ENCODE measurements at places on chromosomes 7 and 10.

GRCh38 chr7:79461660-79462059, 8.2 kb upstream of the MAGI2 start:
- no peak for DNase-seq

DNA sequence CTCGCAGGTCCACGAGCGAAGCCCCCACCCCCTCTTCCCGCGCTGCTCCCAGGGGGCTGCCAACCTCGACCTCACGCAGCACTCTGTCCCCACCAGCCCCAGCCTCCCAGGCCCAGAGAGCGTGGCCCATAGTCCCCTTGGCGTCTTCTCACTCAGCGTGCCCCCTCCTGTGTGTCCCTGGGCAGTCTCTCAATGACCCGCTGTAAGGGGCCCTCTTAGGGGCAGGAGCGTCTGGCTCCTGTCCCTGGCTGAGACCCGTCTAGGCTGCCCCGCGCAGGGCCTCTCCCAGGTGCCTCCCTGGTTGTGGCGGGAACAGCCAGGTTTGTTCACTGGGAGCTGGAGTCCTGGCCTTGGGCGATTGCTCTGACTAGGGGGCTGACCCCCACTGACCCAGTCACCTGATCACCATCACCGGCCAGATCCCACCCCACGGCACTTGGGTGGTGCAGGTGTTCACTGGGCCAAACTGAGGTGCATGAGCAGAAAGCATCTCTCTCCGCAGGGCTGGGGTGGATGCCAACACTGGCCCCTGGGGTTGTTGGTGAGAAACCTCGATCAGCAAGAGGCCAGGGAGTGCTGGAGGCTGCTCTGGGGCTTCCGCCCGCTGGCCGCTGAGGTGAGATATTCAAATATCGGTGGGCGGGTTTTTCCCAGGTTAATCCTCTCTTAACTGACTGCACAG, 12.6 kb upstream of the WDFY4 start:
- DNase-seq: peak; percentile 92

- no peak for DNase-seq
Measured at GRCh38 chr10:131762789-131763696, 137.8 kb upstream of the PPP2R2D start.

- no peak for DNase-seq
Measured at GRCh38 chr10:76432016-76433012, 1000.9 kb downstream of the LRMDA start.

GRCh38 chr7:135197343-135197742, 14.0 kb downstream of the WDR91 start:
- no peak for DNase-seq

DNA sequence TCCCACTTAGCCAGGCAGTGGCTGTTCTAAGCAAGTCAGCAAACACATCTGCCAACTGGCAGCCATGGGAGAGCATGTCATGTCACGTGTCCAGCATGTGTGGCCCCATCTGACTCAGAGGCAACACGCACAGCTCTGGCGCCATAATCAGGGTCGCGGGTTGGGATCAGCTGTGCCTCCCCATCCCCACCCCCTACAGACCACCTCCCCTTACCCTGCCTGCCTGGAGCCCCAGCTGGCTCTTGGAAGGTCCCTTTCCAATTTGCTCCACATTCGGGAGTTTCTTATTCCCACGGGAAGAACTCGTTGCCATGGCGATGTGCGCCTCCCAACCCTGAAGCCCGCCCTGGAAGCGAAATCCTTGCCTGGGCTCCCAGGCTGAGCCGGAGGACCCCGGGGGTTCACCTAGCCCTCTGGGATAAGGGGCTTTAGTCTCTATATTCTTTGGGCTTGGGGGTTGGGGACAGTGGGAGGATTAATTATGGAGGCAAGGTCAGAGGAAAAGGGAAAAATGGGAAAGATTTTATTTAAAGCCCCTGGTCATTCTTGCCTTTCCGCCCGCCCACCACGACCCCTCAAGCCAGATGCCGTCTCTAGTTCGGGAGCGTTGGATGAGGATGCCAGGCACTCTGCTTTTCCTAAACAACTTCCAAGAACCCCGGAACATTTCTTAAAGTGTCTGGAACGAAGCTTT, 283.7 kb downstream of the ZEB1 start:
- no peak for DNase-seq

- no peak for DNase-seq
Measured at GRCh38 chr10:31761156-31761555, 167.5 kb downstream of the ARHGAP12 start.

GRCh38 chr10:33781606-33782395, 447.3 kb upstream of the NRP1 start:
- DNase-seq: no peak

GRCh38 chr7:150389532-150389816, 10.3 kb downstream of the ZNF775 start:
- DNase-seq: no peak

GRCh38 chr10:124087672-124088634, 5.4 kb downstream of the CHST15 start:
- DNase-seq: no peak

DNA sequence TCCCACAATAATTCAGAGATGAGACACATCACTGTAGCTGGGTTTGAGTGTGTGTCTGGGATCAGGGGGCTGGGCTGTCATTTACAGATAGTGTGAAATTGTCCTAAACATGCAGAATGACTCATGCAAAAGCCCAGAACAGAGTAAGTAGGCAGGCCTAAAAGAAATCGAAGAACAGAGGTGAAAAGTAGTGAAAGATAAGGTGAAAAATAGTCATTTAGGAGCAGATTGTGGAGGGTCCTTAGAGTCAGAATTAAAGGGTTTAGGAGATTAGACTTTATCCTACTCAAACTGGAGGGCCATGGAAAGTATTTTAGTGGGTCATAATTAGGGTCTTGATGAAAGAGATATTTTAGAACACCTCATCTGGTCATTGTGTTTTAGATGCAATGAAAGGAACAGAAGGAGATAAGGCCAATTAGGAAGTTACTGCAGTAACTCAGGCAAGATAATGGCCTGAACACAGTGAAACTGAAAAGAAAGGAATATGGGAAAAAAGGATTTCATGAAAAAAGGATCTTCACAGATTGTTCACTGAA, 58.3 kb upstream of the NEBL start:
- DNase-seq: no peak
